ENCODE measurements at places on chromosomes 12 and 14. TPM values are rescaled to one million over a fixed set of nuclear protein-coding genes. Genes with fewer than 3 reads are reported as not detected.

Gene MIP
- total RNA-seq: not detected

GRCh38 chr14:68690089-68690958 lies 102.5 kb downstream of the ZFP36L1 start:
- H3K4me3 ChIP-seq: no peak overlapping the region
- no peak overlapping the region for H3K27ac ChIP-seq
- DNase-seq: no peak
- no peaks in the 10 kb centered on the region for H3K27me3 ChIP-seq
- H3K4me1 ChIP-seq: peaks cover 9% of the 10 kb centered on the region
- no peaks in the 10 kb centered on the region for H3K36me3 ChIP-seq

DNA sequence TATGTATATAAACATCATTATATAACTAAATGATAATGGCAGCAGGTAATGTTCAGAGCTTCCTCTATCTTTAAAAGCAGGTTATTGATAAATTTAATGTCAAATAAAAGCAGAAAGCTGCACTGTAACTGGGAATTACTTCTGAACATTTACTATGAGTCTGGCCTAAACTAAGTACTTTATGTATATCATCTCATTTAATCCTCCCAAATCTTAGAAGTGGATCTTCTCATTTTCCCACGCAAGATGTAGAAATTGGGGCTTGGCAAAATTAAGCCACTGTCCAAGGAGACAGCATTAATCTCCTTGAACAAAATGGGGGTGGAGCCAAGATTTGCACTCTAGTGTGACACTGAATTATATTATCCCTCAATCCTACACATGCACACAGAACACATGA lies 5.7 kb downstream of the NIN start:
- H3K4me1 ChIP-seq: peaks cover 69% of the 10 kb centered on the region
- H3K27ac ChIP-seq: no peak overlapping the region
- H3K4me3 ChIP-seq: no peak overlapping the region
- no peak for DNase-seq
- H3K27me3 ChIP-seq: no peaks in the 10 kb centered on the region
- H3K36me3 ChIP-seq: no peaks in the 10 kb centered on the region

DNA sequence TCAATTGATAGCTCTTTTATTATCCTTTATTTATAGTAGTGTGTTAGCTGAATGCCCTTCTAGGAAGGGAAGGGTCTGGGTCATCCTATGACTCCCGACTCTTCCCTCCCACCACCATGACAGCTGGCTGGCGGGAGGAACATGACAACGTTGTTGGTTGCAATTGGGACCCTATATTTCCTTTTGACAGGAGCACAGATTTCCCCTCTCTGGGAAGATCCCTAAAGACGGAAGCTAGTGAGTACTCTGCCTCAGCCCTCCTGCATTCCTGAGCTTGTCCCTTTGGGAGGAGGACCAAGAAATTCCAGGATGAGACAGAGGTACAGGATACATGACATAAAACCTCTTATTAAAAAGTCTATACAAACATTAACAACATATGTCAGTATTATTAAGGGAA lies 485.4 kb downstream of the NAV3 start:
- H3K27me3 ChIP-seq: no peaks in the 10 kb centered on the region
- H3K4me1 ChIP-seq: no peaks in the 10 kb centered on the region
- no peak for DNase-seq
- H3K27ac ChIP-seq: no peak overlapping the region

GRCh38 chr14:100212476-100213333 lies 26.2 kb upstream of the YY1 start:
- no peaks in the 10 kb centered on the region for H3K36me3 ChIP-seq
- no peak for DNase-seq
- no peaks in the 10 kb centered on the region for H3K27me3 ChIP-seq
- peak overlapping the region; percentile 98 for H3K27ac ChIP-seq
- peaks cover 8% of the 10 kb centered on the region for H3K4me1 ChIP-seq

- H3K4me3 ChIP-seq: no peak overlapping the region
- H3K27ac ChIP-seq: no peak overlapping the region
- no peaks in the 10 kb centered on the region for H3K4me1 ChIP-seq
- no peaks in the 10 kb centered on the region for H3K27me3 ChIP-seq
- no peaks in the 10 kb centered on the region for H3K36me3 ChIP-seq
Observed at GRCh38 chr12:124151583-124151982, 143.3 kb upstream of the RFLNA start.

DNA sequence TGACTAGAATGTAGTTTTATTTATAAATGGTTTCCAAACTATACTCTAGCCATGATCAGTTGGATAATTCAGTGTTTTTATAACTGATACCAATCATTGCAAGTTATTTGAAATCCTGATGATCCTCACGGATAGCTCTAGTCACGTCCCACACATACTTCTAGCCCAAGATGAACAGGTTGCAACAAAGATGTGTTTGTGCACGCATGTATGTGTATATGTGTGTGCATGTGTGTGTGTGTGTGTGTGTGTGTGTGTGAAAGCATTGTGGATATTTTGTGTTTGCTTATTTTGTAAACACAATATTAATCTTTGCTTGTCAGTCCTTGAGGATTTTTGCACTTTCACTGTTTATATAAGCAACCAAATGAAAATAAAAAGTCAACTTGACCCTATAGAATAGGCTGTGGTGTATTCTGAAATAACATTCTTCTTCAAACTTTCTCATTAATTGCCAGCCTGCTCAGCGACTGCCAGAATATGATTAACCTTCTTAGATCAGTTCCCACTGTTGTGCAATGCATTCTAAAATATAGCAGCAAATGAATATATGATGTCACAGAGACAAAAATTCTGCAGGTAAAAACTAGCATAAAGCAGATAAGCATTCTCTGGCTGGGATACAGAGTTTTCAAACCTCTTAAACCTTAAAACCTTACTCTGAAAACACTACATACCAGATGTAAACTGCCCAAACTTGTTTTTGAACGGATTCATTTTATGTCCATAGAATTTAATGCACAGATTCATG lies 48.8 kb upstream of the HIF1A start:
- no peak overlapping the region for H3K27ac ChIP-seq
- H3K4me3 ChIP-seq: no peak overlapping the region
- H3K36me3 ChIP-seq: no peaks in the 10 kb centered on the region
- DNase-seq: no peak

Gene KIF5A
- 0.14 TPM for total RNA-seq

Gene KLRC1
- total RNA-seq: 0.40 TPM

Gene TAOK3
- 18.2 TPM for total RNA-seq

Data from psoas muscle (tissue), 8 donors.